PC-9 (cell line): ENCODE measurements at places on chromosomes 6 and 20. TPM values are rescaled to one million over a fixed set of nuclear protein-coding genes. Genes with fewer than 3 reads are reported as not detected.

DNA sequence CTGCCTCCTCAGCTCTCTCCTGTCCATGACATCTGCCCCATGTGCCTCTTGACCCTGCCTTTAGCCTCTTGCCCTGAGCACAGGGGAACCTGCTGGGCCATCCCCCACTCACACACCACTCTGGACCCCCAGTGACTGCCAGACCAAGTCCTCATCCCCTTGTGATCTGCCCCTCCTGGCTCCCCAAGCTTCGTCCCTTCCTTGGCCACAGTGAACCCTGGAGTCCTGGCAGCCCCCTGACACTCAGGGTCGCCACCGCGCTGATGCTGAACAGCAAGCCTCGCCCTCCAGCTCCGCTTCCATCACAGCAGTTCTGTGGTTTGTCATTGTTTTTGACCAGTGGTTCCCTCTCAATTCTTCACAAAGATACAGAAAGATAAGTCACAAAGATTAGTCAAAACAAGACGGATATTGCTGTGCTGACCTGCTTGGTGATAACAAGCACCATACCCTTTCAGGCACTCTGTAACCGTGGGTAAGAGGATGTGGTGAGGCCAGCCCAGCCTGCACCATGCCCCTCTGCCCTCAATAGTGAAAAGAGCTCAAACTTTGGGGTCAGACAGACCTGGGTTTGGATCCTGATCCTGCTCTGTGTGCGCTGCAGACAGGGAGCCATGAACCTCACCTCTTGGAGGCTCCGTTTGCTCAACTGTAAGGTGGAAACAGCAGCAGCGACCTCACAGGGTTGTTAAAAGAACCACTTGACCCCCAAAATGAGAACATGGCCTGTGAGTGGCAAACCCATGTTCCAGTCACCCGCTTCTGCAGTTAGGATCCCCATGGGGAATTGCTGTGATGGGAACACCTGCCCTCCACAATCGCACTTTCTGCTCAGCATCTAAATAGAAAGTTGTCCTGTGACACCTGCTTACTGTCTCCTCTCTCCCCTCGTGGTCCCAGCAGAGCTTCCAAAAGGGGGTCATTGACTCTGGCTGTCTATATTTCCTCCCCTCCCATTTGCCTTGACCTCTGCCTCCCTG is 114.5 kb downstream of the TOX2 start:
- no peak for DNase-seq
- H3K36me3 ChIP-seq, result no peaks in the 10 kb centered on the region

- H3K27me3 ChIP-seq, result no peaks in the 10 kb centered on the region
- DNase-seq, result no peak
- 0 out of 2 replicates have a peak, but pooled peaks cover 4% of the 10 kb centered on the region for H3K36me3 ChIP-seq
- no peak overlapping the region for H3K27ac ChIP-seq
- H3K4me3 ChIP-seq, result no peak overlapping the region
These were observed 96.1 kb downstream of the ATXN1 start for GRCh38 chr6:16665182-16665581.

GRCh38 chr6:169220068-169220964 is 33.3 kb downstream of the THBS2 start:
- H3K27me3 ChIP-seq, result peaks cover 53% of the 10 kb centered on the region
- DNase-seq, result no peak
- no peaks in the 10 kb centered on the region for H3K36me3 ChIP-seq
- no peak overlapping the region for H3K27ac ChIP-seq

DNA sequence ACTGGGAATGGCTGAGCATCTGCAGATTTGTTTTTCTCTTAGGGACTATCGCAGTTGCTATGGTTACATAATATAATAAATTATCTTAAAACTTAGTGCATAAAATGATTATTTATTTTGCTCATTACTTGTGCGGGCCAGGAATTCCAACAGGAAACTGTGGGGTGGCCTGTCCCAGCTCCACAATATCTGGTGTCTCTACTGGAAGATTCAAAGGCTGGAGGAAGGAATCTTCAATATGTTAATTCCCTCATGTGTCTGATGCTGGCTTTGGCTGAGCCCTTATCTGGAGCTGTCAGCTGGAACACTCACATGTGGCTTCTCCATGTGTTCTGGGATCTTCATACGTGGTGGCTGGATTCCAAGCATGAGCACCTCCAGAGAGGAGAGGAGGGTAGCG is 23.9 kb upstream of the B3GAT2 start:
- no peaks in the 10 kb centered on the region for H3K27me3 ChIP-seq
- no peaks in the 10 kb centered on the region for H3K36me3 ChIP-seq
- H3K4me3 ChIP-seq, result no peak overlapping the region
- H3K4me1 ChIP-seq, result no peaks in the 10 kb centered on the region
- no peak overlapping the region for H3K27ac ChIP-seq

DNA sequence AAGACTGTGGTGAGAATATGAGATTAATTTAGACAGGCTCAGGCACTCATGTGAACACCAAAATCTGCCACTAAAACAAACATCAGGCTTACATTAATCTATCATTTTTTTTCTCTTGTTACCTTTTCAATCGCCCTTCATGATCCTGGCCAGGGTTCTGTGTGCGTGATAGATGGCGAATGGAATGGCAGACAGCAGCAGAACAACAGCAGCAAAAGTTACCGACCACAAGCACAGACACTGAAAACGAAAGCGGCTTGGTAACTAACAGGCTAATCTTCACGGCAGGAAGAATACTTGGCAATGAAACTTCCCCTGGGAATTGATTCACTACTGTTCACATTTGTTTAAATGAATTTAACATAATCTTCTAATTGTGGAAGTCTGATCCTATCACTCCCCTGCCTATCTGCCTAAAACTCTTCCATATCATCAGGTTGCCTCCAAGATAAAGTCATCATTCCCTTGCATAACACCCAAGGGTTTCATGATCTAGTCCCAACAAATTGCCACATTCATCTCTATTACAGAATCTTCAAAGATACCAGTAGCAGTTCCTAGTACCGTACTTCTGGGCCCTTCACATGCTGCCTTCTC is 28.7 kb downstream of the PTPRK start:
- no peak overlapping the region for H3K27ac ChIP-seq
- H3K36me3 ChIP-seq, result peaks cover 24% of the 10 kb centered on the region; the same call in 1 of the 2 replicates
- H3K27me3 ChIP-seq, result no peaks in the 10 kb centered on the region
- H3K4me1 ChIP-seq, result no peaks in the 10 kb centered on the region

DNA sequence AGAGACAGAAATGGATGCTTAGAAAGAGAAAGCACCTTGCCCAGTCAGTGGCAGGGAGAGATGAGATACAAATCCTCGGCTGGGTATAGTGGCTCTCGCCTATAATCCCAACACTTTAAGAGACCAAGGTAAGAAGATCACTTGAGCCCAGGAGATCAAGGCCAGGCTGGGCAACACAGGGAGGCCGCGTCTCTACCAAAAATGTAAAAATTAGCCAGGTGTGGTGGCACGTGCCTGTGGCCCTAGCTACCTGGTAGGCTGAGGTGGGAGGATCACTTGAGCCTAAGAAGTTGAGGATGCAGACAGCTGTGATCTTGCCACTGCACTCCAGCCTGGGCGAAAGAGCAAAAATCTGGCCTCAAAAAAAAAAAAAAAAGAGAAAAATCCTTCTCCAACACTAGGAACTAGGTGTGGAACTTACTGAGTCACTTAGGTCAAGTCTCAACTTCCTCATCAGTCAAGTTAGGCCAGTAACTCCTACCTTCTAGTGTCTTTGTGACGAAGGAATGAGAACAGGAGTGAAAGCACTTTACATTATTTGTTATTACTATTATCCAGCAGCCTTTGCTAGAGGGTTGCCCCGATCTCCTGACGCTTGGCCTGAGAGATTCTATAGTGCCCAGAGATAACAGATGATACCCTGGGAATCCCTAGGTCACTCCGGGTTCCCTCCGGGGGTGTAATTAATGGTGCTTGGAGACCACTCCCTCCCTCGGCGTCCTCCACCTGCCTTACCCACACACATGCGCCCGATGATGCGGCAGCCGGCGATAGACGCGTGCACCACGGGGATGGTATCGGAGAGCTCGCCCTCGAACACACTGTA is 918 bp downstream of the EIF6 start:
- DNase-seq, result no peak
- peaks cover 15% of the 10 kb centered on the region for H3K4me1 ChIP-seq
- peak overlapping the region; percentile 88 for H3K4me3 ChIP-seq
- peaks cover 36% of the 10 kb centered on the region for H3K36me3 ChIP-seq

- peaks cover 98% of the 10 kb centered on the region for H3K27me3 ChIP-seq
- DNase-seq, result no peak
- no peaks in the 10 kb centered on the region for H3K4me1 ChIP-seq
- no peak overlapping the region for H3K27ac ChIP-seq
These were observed 78.5 kb upstream of the FRMD1 start for GRCh38 chr6:168157272-168158212.

DNA sequence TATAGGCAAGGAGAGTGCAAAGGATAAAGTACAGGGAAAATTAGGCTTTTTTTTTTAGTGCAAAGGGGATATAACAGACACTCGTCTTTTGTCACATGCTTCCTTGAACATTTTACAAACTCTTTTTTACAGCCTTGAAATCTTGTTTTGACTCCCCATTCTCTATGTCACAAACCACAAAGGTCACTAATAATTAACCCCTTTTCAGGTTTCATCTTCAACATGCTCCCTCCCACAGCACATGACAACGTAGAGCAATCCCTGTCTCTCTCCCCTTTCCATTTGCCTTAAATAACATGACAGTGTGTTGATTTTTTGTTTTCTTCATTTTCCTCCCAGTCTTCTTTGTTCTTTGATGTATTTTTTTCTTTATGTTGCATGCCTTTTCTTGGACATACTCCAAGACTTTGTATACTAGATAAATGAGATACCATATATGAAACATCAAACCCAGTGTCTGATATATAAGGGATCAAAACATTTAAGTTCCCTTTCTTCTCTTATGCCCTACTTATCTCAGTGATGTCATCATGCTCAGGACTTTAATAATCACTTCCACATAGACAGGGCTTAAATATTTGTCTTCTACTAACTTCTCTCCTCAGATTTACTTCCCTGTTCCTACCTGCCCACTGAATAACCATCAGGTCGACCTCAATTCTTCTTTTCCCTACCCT is 378.7 kb upstream of the HSF2 start:
- DNase-seq, result no peak
- no peak overlapping the region for H3K4me3 ChIP-seq
- H3K27ac ChIP-seq, result no peak overlapping the region
- H3K4me1 ChIP-seq, result no peaks in the 10 kb centered on the region
- H3K36me3 ChIP-seq, result no peaks in the 10 kb centered on the region

DNA sequence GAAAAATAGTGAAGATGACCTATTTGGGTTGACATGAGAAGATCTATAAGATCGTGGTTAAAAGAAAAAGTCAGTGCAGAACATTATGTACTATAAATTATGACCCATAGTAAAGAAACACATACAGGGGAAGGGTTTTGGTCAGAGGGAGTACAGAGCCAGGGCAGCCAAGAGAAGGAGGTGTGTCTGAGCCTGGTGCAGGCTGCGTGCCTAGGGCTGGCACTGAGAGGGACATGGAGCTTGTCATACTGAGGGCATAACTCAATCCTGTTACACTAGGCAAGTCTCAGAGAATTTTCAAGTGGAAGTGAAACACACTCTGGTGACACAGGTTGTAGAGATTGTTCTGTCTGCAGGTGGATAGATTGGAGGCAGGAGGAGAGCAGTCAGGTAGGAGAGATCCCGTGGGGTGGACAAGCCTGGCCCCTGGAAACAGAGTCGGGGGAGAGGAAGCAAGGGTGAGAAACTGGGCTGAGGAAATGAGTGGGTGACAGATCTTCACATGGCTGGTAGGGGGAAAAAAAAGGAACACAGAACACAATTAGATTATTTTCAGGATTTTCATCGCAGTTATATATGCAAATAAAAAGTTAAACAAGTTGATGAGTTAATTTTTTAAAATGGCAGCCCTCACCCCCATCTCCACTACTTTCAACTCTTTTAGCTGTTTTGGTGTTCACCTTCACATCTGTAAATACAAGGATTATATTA is 18.5 kb upstream of the RNF39 start:
- no peaks in the 10 kb centered on the region for H3K36me3 ChIP-seq
- DNase-seq, result no peak
- H3K27ac ChIP-seq, result peak overlapping the region; percentile 93
- H3K4me1 ChIP-seq, result peaks cover 70% of the 10 kb centered on the region
- H3K4me3 ChIP-seq, result no peak overlapping the region
- no peaks in the 10 kb centered on the region for H3K27me3 ChIP-seq

DNA sequence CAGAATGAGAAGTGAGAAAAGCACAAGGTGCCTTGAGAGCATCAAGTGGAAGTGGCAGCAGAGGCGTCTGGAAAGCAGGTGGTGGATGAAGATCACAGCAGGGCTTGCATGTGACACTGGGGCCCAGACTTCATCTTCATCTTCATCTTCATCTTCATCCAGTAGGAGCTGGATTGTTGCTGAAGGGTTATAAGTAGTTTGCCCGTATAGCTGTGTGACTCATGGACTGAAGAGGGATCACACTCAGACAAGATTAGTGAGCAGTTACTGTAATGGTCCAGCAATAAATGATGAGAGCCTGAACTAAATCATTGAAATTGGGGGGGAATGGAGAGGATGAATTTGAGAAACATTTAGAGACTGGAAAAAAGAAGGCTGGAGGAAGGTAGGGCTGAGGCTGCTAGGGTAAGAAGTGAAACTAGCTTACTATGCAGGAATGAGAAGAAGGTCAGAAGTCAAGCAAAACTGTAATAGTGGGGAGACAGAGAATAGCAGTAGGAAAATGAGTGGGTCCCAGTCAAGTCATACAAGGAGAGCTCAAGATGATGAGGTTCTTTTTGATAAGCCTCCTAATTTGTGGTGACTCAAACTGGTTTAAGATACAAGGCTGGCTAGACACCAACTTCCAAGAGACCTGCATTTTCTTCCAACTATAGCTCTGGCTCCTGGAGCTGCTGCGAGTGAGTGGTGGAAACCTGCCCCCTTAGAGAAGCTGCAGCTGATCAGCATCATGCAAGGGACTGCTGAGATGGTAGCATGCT is 92.3 kb upstream of the BEND6 start:
- no peaks in the 10 kb centered on the region for H3K36me3 ChIP-seq
- H3K27me3 ChIP-seq, result no peaks in the 10 kb centered on the region
- no peak for DNase-seq
- peak overlapping the region; percentile 90 for H3K27ac ChIP-seq

The RAB44 gene
- not detected in 2 replicates for total RNA-seq

- peaks cover 10% of the 10 kb centered on the region for H3K27me3 ChIP-seq
- H3K27ac ChIP-seq, result no peak overlapping the region
- no peak overlapping the region for H3K4me3 ChIP-seq
These were observed 47.4 kb upstream of the FAM83D start for GRCh38 chr20:38878866-38879265.

DNA sequence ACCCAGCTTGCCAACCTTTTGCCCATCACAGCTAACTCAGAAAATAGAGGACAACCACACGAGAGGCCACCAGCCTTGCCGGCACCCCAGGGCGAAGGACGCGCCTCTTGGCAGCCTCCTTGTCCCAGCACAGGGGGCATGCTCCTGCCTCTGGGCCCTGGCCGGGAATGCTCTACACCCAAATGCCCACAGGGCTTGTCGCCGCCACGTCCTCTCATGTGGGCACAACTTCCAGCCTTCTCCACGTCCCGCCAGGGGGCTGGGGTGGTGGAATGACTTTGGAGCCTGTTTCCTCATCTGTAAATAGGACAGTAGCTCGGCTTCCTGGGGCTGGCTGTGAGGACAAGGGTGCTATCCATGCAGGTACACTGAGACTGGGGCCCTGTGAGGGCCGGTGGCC is 152.4 kb upstream of the MLN start:
- no peak overlapping the region for H3K4me3 ChIP-seq
- no peaks in the 10 kb centered on the region for H3K4me1 ChIP-seq
- no peaks in the 10 kb centered on the region for H3K36me3 ChIP-seq

GRCh38 chr6:157325069-157325805 is 1.9 kb upstream of the TMEM242 start:
- DNase-seq, result no peak
- no peaks in the 10 kb centered on the region for H3K27me3 ChIP-seq
- H3K4me1 ChIP-seq, result peaks cover 41% of the 10 kb centered on the region
- no peak overlapping the region for H3K4me3 ChIP-seq

The EYA2 gene
- total RNA-seq, result not detected in 2 replicates
